ENCODE measurements at places on chromosomes 16 and 17.

- no peak for DNase-seq
Observed at GRCh38 chr16:89504091-89504490, 4.1 kb upstream of the SPG7 start.

DNA sequence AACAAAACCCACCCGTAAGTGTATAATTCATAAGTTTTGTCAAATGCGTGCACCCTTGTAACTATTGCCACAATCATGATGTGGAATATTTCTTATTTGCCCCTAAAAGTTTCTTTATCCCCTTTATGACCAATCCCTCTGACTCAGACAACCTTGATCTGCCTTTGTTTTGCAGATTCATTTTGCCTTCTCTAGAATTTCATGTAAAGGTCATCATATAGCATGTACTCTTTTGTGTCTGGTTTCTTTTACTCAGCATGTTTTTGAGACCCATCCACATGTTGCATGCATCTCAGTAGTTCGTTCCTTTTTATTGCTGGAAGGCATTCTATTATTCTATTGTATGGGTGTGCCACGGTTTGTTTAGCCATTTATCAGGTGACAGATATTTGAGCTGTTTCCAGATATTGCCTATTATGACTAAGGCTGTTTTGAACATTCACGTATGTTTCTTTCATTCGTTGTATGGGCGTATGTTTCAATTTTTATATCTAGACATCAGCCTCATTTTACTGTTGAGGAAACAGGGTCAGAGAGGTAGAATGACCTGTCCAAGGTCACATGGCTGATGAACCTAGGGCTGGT, 192.4 kb downstream of the RAB11FIP4 start:
- no peak for DNase-seq

DNA sequence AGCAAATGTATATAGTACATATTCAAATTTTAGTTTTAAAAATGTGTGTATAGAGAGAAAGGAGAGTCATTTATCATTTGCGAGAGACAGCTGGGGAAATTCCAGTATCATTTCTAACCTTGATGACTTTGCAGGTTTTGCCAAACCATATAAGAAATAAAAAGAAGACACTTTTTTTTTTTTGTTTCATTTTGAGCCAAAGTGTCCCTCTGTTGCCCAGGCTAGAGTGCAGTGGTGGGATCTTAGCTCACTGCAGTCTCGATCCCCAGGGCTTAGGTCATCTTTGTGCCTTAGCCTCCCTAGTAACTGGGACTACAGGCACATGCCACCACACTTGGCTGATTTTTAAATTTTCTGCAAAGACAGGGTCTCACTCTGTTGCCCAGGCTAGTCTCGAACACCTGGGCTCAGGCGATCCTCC, 38.4 kb upstream of the VWA3A start:
- no peak for DNase-seq

- DNase-seq: no peak
Observed at GRCh38 chr17:82320956-82321927, 3.8 kb upstream of the CD7 start.

- no peak for DNase-seq
Observed at GRCh38 chr17:82959990-82960418, 119.4 kb upstream of the METRNL start.

DNA sequence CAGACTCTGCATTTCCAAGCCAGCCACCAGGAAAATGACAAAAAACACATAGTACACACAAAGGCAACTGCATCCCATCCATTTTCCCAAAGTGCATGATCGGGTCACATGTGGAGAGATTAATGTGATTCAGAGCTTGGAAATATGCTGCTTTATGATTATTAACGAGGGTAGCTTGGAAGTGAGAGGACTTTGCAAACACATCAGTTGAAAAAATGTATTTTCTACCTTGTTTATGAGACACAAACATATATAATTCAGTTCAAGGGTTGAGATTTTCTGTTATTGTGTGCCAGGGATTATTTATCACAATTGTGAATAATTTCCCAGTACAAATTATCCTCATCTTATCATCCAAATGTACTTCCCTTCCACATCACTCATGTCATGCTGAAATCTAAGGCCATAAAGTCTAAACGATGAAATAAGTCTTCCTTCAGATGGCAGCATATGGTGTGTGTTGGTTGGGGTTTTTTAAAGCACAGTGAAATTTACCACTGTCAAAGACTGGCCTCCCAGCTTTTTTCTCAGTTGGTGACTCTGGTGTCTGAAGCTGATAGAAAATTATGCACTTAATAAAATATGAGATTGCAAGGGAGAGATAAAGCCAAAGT, 104.7 kb upstream of the ADAMTS18 start:
- DNase-seq: no peak

- DNase-seq: no peak
Observed at GRCh38 chr16:62194828-62195227, 158.6 kb upstream of the CDH8 start.

DNA sequence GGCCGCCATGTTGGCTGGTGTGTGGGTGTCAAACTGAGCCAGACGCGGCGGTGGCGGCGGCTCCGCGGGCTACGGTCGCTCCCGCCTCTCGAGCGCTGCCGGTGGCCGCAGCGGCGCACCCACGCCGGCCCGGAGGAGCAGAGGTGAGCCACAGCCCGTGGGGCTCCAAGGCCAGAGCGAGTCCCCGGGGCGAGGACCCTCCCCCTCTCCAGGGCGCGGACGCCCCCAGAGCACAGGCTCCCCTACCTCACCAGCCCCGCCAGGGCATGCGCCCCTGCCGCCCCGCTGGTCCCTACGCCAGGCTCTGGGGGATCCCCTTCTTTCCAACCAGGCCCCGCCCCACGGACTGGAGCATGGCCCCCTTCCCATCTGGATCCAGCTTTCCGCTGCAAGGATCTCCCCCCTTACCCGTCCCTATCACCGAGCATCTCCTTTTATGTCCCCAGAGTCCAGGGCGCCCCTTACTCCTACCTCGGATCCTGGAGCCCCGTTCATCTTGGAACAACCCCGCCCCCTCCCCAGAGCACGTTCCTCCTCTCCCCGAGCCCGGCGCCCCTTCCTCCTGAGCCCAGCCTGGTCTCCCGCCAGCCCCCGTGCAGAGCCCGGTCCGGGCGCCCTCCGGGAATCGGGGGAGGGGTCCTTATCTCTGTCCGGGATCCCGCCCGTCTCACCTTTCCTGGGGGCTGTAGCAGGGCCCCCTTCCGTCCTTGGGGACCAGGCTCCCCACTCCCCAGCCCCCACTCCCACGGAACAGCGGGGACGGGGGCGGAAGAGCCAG, 412 bp downstream of the EPN2 start:
- DNase-seq: no peak

GRCh38 chr17:82120148-82120547, 22.1 kb upstream of the FASN start:
- peak; percentile 40 for DNase-seq

GRCh38 chr17:7097940-7098339, 16.7 kb downstream of the ASGR2 start:
- no peak for DNase-seq

DNA sequence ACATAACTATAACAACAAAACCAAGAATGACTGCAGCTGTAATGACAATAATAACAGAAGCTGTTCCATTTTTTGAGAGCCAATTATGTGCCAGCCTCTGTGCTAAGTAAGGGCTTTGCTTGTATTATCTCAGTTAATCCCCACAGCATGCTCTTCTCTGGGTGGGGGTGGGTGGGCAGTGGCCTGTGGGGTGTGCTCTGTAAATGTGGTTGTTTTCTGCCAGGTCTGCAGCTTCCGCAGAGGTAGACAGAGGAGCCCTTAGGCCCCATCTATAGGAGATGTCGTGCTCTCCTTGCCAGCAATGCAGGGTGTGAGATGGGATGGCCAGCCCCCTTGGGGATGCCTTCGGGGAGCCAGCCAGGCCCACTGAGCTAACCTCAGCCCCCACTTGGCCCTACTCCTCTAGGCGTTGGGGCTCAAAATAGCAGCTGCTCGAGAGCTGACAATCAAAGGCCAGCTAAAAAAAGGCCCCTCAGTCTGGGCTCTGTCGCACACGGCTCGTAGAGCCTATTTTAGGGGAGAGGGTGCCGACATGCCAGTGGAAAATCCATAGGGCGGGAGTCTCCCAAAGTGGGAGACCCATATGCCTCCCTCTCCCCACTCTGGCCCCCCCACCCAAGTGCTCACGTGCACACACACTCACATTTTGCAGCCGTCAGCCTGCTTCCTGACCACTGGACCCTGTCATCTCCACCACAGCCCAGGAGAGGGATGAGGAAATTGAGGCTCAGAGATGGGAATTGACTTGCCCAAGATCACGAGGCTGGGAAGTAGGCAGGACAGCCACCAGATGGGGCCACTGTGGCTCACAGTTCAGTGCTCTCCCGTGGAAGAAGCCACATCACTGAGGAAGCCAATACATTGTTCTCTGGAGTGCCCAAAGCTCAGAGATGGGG, 15.8 kb downstream of the CDH16 start:
- DNase-seq: no peak

- DNase-seq: no peak
Observed at GRCh38 chr16:1431497-1432270, 806 bp downstream of the PERCC1 start.

- no peak for DNase-seq
Observed at GRCh38 chr17:70527364-70527888, 358.1 kb downstream of the KCNJ2 start.

- no peak for DNase-seq
Observed at GRCh38 chr17:43917016-43917347, 9.6 kb upstream of the MPP2 start.

GRCh38 chr17:22461460-22462145, 769.3 kb downstream of the KCNJ18 start:
- no peak for DNase-seq

- no peak for DNase-seq
Observed at GRCh38 chr16:14070555-14070876, 603 bp upstream of the MRTFB start.

- DNase-seq: no peak
Observed at GRCh38 chr17:830950-831349, 48.8 kb downstream of the MRM3 start.

DNA sequence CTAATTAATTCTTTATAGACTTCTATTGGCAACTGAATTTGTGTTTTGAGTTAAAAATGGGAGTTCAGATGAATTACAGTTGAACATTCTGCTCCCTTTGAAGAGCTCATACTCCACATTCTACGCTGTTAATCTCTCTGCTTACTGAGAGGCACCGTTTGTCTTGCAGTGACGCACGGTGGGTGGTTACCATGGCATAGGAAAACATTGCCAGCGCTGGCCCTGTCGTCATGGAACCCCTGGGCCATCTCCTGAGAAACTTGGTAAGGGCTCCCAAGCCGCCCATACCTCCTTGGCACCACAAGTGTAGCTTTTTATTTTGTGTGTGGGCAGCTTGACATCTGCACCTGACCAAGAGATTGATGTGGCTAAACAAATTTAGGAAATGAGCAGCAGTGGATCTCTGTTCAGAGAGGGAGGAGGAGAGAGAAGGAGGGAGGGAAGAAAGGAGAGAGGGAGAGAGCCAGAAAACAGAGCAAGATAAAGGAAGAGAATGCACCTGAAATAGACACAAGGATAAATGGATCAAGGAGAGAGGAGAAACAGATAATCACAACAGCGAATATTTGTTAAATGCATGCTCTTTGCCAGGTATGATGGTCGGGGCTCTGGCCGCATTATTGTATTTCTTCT, 398.5 kb downstream of the HAPSTR1 start:
- no peak for DNase-seq

GRCh38 chr16:815861-816260, 15.3 kb upstream of the GNG13 start:
- DNase-seq: no peak

- DNase-seq: peak; percentile 36
Observed at GRCh38 chr16:12341966-12342365, 365.4 kb downstream of the SNX29 start.

- DNase-seq: peak; percentile 55
Observed at GRCh38 chr17:37490022-37490587, 414 bp downstream of the DUSP14 start.

DNA sequence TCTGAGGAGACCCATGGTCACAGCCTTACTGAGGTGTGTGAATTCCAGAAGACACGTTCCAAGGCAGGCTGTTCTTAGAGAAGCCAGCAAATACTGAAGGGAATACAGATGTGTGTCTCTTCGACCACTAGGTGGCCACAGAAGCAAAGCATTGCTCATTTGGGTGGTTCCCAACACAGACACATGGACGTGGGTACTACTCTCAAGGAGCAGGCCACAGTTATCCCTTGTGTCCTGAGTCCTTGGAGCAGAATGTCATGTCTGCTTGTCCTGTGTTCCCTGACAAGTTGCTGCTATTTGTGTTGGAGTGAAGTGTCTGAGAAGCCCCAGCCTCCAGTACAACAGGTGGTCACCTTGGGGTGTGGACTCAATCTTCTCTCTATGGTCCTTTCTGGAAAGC, 30.3 kb downstream of the HMOX2 start:
- DNase-seq: peak; percentile 75

DNA sequence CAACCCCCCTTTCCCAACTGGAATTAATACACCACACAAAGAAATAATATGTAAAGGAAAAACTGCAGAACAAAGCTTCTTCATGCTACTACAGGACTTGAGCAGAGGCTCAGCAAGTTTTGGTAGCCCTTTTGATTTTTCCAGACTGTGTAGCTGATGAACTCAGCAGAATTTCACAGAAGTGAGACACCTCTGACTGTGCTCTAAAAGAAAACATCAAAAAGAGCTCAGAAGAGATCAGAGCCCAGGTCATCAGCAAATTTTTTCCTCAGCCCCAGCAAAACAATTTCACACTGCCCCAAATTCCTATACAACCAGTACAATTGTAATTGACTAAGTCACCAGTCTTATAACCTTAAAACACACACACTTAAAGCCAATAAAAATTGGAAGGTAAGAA, 38.0 kb downstream of the TTC19 start:
- no peak for DNase-seq

DNA sequence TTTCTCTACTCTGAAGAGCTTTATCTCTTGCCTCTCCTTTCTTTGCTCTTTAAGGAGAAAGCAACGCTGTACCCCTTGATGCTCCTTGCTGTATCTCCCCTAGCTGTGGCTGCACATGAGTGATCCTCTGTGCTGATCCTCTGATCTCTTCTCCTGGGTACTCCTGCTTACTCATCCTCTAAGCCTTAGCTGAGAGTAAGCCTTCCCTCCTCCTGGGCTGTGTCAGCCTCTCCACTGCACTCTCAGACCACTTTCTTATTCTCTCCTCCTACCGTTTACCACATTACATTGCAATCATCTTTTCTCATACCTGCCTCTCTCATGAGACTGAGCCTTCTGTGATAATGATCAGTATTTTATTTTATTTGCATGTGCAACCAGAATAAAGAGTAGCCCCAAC, 25.1 kb downstream of the SOX9 start:
- DNase-seq: no peak
